NCI-H226 (cell line): ENCODE measurements at places on chromosomes 2 and 18.
A peak's percentile ranks its signal among the peaks of the same experiment; 100 is the strongest.

DNA sequence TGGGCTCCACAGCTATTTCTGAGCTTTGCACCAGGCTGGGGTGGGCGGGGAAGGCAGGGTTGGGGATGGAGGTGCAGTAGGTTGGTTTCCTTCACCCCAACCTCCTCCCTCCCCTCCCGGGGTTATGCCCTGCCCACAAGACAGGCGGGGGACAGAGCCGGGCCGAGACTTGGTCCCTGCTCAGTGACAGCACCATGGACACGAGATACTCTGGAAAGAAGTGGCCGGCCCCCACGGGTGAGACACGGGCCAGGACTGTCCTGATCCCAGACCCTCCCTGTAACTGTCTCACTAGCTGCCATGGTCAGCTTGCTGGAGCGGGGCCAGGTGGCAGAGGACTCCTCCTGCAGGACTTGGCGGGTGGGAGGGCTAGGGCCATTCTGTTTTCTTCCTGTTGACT, 59.7 kb downstream of the DYSF start:
- DNase-seq, result no peak

- DNase-seq, result no peak
Measured at GRCh38 chr18:36931106-36931505, 102.2 kb downstream of the KIAA1328 start.

DNA sequence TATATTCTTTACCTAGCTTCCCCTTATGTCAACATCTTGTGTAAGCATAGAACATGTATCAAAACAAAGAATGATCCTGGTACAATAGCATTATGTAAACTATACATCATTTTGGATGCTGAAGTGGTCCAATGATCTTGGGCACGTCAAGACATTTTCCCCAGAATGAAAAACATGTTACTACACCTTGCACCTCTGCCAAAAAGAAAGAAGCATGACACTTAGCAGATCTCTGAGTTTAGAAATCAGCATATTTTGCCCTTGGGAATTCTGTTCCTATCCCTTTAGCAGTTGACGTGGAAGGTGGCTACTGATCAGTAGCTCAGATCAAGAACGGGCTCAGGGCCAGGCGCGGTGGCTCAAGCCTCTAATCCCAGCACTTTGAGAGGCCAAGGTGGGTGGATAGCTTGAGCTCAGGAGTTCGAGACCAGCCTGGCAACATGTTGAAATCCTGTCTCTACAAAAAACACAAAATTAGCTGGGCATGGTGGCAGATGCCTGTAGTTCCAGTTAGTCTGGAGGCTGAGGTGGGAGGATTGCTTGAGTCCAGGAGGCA, 1.7 kb upstream of the LCLAT1 start:
- no peak for DNase-seq

- no peak for DNase-seq
Measured at GRCh38 chr18:68102117-68102516, 585.6 kb upstream of the DSEL start.

DNA sequence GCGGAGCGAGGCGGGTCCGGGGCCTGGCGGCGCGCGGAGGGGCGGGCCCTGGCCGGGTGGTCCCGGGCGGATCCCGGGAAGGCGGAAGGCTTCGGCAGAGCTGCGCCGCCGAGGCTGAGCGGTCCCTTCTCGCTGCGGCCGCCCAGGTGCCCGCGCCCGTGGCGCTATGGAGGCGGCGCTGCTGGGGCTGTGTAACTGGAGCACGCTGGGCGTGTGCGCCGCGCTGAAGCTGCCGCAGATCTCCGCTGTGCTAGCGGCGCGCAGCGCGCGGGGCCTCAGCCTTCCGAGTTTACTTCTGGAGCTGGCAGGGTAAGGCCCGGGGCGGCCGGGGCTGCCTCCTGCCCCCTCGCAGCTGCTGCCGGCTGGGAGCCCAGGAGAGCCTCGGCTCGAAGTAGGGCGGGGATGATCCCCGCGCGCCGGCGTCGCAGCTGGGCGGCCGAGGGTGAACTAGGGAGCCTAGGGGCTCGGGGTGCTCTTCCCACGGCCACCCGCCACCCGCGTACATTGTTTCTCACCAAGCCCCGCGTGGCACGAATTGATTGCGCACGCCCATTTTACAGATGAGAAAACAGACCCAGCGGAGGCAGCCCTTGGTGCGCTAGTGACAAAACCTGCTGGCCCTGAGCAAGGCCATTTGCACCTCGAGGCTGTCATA, at the start of gene SLC66A3:
Gene SLC66A3 (plus strand): TSS at position 87 of the 655 bp plus-strand sequence. CDS start 80 bp downstream, at position 167.
- peak; percentile 76 for DNase-seq

DNA sequence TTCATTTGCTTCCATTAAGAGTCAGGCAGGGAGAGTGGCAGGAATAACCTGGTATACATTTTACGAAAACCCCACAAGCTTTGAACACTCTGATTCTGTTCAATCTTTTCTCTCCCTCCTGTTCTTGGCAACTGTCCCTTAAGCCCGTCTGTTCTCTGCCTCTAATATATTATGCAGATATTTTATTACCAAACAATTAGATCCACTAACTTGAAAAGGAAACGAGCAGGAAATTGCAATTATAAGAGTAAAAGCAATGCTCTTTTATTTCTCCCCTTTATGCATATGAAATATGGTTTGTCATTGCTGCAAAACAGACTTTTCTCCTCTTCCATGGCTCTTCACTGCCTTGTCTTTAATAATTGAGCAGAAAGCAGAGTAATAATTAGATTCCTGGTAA, 149.1 kb upstream of the CELF4 start:
- no peak for DNase-seq

DNA sequence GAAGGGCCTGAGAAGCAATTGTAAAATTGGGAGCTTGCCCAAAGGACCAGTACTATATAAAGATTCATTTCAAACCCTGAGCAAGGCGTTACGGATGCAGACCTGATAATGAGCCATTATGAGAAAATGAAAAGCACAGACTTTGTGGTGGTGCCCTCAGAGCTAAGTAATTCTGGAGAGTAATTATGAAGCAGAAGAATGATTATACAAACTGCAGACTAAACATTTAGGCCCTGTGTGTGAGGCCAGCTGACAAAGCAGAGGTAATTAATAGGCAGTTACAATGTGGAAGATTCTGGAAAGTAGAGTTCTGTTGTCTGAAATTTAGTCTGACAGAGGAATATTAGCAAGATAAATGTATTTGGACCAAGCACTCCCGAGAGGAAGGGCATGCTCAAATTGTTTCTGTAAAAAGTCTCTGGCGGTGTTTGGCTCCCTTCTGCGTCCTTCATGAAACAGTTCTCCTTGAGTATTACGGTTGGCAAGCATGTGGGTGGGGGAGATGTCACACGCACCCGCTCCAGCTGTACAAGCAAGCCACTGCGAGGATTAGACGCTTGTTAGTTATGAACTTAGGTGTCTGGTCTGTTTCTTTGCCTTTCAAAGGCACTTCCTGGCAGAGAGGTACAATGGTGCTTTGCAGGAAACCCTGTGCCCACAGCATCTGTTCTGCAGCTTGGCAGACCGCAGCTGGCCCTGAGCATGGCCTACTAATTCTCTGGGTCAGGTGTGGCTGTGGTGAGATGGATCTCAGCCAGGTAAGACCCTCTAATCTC, 45.5 kb downstream of the CDC42EP3 start:
- DNase-seq, result no peak

- DNase-seq, result no peak
Measured at GRCh38 chr2:161076936-161077335, 83.3 kb upstream of the TANK start.

- no peak for DNase-seq
Measured at GRCh38 chr2:124589971-124590370, 564.9 kb downstream of the CNTNAP5 start.

GRCh38 chr2:200795028-200795440, 16.7 kb upstream of the BZW1 start:
- peak; percentile 13 for DNase-seq

GRCh38 chr2:72936660-72937355, 19.5 kb downstream of the EMX1 start:
- no peak for DNase-seq

DNA sequence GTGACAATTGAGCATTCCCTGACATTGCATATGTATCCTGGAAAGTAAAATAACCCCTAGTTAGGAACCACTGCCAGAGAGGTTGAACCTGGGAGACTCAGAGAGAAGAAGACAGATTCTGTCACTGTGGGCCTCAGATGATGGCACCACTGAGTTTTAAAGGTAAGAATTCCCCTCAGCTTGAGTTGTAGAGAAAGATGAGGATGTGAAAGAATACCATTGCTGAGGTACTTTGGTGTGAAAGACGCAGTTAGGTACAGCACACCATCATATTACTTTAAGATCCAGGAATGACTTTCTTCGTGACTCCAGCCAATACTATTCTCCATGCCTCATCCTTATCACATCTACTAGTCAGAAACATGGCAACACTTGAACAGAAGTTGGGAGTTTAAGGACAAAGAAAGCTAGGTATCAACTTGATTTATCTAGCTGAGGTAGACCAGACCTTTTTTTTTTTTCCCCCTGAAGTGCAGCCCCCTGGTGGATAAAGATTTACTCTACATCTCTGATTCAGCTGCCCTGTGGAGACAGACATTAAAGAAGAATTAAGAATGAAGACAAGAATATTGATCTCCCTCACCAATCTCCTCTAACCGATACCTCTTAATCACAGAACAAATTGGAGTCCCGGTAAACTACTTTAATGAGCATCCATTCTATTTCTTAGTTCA, 630.5 kb upstream of the FANCL start:
- DNase-seq, result no peak

DNA sequence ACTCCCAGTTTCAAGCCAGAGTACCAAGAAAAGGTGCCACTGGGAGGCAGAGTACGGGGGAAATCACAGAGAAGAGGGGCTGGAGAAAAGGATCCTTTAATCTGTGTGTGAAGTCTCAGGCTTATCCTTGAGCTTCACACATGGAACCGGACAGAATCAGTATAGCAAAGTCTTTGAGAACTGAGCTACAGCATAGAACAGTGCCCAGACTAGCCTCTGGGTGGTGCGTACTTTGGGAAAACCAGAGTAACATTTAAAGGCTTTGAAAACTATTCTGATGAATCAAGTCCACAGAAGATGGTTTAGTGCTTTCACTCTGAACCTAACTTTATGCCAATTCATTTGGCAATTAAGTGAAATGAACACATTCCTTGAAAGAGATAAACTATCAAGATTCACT, 83.1 kb downstream of the BABAM2 start:
- peak; percentile 15 for DNase-seq

GRCh38 chr2:107202962-107203591, 317.1 kb upstream of the ST6GAL2 start:
- DNase-seq, result no peak

- no peak for DNase-seq
Measured at GRCh38 chr18:62781262-62781661, 65.9 kb downstream of the PHLPP1 start.

DNA sequence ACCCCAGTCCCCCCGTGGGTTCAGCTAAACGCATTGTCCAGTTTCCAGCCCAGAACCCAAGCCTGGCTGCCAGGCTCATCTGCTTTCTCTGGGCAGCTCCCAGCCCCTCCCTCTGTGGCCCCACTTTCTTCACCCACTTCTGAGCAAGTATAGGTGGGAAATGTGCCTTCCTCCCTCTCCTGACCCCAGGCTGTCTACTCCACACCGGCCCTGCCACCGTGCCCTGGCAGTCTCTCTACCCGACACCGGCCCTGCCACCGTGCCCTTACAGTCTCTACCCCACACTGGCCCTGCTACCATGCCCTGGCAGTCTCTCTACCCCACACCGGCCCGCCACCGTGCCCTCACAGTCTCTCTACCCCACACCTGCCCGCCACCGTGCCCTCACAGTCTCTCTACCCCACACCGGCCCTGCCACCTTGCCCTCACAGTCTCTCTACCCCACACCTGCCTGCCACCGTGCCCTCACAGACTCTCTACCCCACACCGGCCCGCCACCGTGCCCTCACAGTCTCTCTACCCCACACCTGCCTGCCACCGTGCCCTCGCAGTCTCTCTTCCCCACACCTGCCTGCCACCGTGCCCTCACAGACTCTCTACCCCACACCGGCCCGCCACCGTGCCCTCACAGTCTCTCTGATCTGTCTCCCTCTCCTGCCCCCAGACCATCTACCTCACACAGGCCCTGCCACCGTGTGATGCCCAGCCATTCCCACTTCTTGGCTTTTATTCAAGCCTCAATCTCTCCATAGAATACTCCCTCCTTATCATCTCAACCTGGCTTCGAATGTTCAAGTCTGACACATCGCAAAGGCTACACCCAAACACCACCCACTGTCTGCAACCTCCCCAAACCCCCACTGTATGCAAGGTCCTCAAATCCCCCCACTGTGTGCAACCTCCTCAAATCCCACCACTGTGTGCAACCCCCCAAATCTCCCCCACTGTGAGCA, 108.9 kb downstream of the TPO start:
- no peak for DNase-seq

GRCh38 chr2:45543257-45543656, 67.8 kb downstream of the SRBD1 start:
- DNase-seq, result no peak

DNA sequence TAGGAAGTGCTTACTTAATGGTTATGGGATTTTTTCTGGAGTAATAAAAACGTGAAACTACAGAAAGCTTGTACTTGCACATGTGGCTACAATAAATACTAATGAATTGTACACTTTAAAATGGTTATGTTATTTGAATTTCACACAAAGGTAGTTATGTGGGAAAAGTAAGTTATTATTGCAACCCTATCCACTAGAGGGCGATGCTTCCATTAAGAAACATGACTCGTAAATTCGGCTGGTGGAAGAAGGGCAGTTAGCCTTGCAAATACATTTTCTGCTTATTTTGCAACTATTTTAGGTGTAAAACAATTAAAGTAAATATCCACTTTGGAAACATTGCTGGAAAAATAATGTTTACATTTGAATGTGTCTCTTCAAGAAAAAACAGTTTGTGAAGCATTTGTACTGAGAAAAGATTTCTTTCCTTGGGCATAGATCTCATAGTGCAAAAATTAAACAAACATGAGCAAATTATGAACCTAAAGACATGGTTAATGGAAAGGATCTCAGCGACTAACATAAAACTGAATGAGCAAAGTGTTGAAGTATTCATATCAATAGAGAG, 68.1 kb upstream of the CSRNP3 start:
- no peak for DNase-seq

DNA sequence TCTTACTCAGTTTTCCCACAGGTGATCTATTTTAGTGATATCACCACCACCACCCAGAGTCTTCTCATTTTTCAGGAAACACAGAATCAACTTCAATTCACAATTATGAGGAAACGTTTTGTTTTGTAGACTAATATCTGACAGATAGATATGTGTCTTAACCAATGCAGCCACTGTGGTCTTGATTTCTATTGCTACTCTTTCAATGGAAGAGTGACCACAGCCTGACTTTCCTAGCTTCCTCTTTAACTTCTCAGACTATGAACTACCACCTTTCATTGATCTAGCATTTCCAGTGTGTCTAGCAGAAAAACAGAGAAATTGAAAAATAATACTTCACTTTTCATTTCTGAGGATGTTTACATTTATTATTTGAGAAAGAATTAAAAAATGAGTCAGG, 20.5 kb downstream of the ADAM17 start:
- no peak for DNase-seq
